A549 treated with CpdA at 1 μM for 4 hours (cell line): ENCODE measurements at places on chromosomes 3 and 15. TPM values are rescaled to one million over a fixed set of nuclear protein-coding genes. Genes with fewer than 3 reads are reported as not detected.

The NMNAT3 gene
- total RNA-seq: 0.96 to 1.8 TPM (median 1.4 TPM) in 5 replicates

The IL17RB gene
- total RNA-seq: 0.94 to 1.6 TPM (median 1.1 TPM) in 5 replicates

The TUSC7 gene
- not detected in 5 replicates for total RNA-seq

The CHRFAM7A gene
- 3.8 to 7.0 TPM (median 5.1 TPM) in 5 replicates for total RNA-seq

The GOLGA8O gene
- total RNA-seq: 0.21 to 0.50 TPM (median 0.29 TPM) in 5 replicates

The ZNF385D gene
- not detected in 5 replicates for total RNA-seq

The LTK gene
- total RNA-seq: 0.06 to 0.16 TPM (median 0.10 TPM) in 4 of 5 replicates, not detected in the other

The PCCB gene
- total RNA-seq: 26.5 to 30.1 TPM (median 28.4 TPM) in 5 replicates

The KLHL6 gene
- total RNA-seq: not detected in 5 replicates

The SHISA5 gene
- 102 to 137 TPM (median 129 TPM) in 5 replicates for total RNA-seq

The DUOXA2 gene
- total RNA-seq: not detected in 5 replicates

The KBTBD8 gene
- 0.32 to 0.83 TPM (median 0.65 TPM) in 5 replicates for total RNA-seq

The KNG1 gene
- not detected in 5 replicates for total RNA-seq

The RPN1 gene
- 164 to 173 TPM (median 166 TPM) in 5 replicates for total RNA-seq

The ERC2 gene
- 0.09 TPM in 1 of 5 replicates, not detected in the others for total RNA-seq

The CADPS gene
- not detected in 5 replicates for total RNA-seq

The NR1I2 gene
- not detected in 5 replicates for total RNA-seq

The DAZL gene
- total RNA-seq: not detected in 5 replicates

The RAMAC gene
- 39.0 to 61.3 TPM (median 43.3 TPM) in 5 replicates for total RNA-seq

The GOLGA8T gene
- total RNA-seq: 0.90 to 1.6 TPM (median 1.4 TPM) in 5 replicates

The NR2E3 gene
- 0.17 to 0.38 TPM (median 0.21 TPM) in 4 of 5 replicates, not detected in the other for total RNA-seq

The DCBLD2 gene
- 201 to 293 TPM (median 253 TPM) in 5 replicates for total RNA-seq

The GOLGA6D gene
- 0.05 TPM in 1 of 5 replicates, not detected in the others for total RNA-seq

The NPAP1 gene
- total RNA-seq: not detected in 5 replicates

The SYNM gene
- total RNA-seq: 39.2 to 43.6 TPM (median 40.4 TPM) in 5 replicates

The TBC1D5 gene
- 9.9 to 18.9 TPM (median 13.9 TPM) in 5 replicates for total RNA-seq

The ONECUT1 gene
- 0.16 to 0.32 TPM (median 0.17 TPM) in 5 replicates for total RNA-seq

The ACOX2 gene
- 6.7 to 13.0 TPM (median 10.9 TPM) in 5 replicates for total RNA-seq

The FGF12 gene
- 0.34 to 1.0 TPM (median 0.61 TPM) in 5 replicates for total RNA-seq
